Activated CD4-positive, alpha-beta memory T cell treated with anti-CD3 and anti-CD28 coated beads for 36 hours (primary cell): ENCODE measurements at places on chromosomes 6 and 20.

DNA sequence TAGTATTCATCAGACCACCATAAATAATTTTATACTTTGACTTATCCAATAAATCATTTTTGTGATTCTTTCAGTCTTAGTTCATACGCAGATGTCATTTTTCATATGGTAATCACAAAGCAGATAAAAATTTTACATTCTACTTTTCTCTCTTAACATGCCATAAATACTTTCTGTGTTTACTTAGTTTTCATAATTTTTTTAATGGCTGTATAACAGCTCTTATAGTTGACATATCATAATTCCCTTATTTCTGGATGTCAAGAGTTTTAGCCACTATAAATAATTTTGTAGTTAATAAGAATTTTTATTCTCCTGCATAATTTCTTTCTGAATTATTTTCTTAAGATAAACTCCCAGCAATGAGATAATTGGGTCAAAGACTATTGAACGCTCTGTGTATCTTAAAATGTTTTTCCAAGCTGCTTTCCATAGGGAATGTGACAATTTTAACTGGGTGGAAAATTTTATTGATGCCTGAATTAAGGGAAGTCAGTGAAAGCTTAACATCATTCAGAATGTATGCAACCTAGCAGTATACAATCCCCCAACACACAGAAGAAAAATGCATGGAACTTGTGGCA, 702.7 kb downstream of the EPM2A start:
- no peak for DNase-seq

GRCh38 chr6:20808924-20809323, 274.7 kb downstream of the CDKAL1 start:
- no peak for DNase-seq

GRCh38 chr20:35257175-35257909, 20.6 kb downstream of the MMP24OS start:
- DNase-seq, result no peak

DNA sequence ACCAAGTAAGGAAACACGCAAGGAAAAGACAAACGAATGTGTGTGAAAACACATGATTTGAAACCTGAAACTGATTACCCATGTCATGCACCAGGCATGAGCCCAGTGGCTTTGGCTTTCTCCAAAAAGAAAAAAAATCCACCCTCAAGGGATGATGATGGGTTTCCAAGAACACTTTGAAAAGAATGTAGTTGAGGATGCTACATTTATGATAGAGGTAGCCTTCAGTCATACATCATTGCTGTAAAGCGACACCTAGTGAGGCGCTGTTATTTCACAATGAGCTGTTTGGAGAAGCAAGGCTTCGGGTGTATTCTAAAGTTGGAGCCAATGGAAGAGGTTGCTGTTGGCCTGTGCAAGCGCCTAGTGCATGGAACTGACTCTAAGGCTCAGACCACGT, 124.9 kb downstream of the SCML4 start:
- no peak for DNase-seq

DNA sequence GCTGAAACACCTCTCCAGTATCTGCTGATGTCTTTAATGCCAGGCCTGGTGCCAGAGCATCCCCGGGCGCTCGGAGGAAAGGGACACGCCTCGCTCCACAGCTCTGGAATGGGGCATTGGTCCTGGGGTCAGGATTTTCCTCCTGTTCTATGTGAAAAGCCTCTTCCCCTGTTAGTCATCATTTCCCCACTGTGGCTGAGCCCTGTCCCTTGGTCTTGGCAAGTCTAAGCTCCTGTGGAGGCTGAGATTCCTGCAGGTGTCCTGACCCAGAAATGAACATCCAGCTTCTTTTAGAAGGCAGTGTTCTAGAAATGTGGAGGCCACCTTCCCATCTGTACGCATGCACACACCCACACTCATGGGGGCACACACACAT, 19.4 kb downstream of the SYNDIG1 start:
- DNase-seq, result no peak

DNA sequence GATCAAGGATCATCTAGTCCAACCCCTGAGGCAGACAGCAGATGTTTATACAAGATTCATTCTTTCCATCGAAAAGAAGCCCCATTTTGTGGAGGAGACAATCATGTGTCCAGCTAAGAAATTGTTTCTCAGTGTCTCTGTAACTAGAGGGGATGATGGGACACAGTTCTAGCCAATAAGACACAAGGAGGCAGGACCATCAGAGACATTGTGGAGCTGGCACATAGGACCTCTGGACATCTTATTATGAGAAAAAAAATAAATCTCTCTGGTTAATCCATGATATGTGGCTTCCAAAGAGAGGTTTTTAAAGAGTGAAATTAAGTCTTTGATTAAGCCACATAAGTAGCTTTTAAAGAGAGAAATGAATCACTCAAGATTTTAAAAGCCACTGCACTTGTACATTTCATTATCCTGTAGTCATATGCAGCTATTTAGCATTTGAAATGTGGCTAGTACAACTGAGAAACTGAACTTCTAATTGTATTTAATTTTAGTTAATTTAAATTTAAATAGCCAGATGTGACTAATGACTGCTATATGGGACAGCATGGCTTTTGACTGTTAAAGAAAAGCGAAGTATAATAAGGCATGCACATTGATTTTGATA, 176.8 kb downstream of the TASP1 start:
- DNase-seq, result no peak

DNA sequence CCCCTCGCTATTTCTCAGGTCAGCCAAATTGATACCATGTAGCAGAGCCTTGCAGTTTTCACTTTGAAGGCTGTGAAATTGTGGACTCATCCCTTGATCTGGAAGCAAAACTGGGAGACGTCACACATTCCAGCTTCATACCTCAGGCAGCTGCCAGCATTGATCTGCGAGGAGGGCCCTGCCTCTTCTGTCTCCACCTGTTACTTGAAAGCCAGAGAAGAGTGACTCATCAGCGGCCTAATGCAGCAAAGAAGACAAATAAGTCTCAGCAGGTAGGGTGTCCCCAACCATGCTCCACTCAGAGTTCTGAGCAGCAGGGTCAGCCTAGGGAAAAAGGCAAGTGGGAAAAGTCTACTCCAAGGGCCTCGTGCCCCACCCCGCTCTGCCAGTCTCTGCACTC, 69.4 kb upstream of the BMP2 start:
- no peak for DNase-seq

- DNase-seq, result no peak
Observed at GRCh38 chr20:47118206-47118605, 223.6 kb downstream of the EYA2 start.

GRCh38 chr20:22403022-22403631, 181.2 kb downstream of the FOXA2 start:
- no peak for DNase-seq

GRCh38 chr6:164507206-164507940, 802.0 kb downstream of the C6orf118 start:
- DNase-seq, result no peak

DNA sequence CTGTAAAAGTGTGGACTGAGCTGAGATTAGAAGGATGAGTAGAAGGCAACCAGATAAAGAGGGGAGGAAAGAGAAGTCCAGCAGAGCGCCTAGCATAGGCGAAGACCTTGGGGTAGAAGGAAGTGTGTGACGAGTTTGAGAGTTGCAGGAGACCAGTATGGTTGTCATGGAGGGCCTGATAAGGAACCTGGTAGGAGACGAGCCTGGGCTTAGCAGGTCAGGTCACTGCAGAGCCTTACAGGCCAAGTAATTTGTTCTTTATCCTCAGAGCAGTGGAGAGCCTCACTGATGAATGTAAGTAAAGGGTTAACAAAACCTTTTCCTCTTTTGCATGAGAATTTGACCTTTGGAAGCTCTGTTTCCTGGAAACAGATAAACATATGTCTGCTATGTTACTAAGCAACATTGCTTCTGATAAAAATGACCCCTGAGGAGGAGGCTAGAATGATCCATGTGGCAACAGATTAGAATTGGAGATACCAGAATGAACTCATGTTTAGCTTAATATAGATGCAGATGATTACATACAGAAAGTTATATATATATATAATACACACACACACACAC, 2.9 kb upstream of the TMEM74B start:
- no peak for DNase-seq

DNA sequence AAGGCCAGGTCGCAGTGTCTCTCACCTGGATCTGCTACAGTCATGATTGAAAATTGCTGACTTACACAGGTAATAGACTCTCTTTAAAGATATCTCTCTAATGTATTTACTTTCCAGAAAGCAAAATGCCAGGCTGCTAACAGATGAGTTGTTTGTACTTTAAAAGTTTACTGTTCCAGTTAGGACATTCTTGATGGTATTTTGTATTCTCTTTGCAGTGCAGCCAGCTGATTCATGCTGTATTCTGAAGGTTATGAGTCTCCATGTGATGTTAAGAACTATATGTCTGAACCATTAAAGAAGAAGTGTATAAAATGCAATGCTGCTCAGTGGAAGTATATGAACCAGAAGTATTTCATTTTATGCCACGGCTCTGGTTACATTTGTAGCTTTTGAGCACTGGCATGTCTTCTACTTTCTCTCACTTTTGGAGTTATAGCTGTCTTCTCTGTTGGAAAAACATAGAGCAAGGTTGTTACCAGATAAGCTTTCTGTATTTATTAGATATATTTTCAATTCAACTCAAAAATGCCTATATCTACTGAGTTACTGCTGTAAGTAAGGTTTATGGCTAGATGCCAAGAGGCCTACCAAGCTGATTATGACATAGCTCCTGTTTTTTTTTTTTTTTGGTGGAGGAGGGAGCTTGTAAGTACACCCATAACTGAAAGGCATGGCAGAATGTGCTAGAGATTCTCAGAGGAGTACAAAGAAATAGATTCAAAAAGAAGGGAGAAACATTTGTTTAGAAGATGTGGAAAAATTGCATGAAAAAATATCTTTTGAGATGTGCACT, 130.5 kb upstream of the MAN1A1 start:
- DNase-seq, result no peak

- no peak for DNase-seq
Observed at GRCh38 chr20:35007891-35008290, 52.2 kb downstream of the MYH7B start.

GRCh38 chr6:49366539-49366938, 96.5 kb downstream of the MMUT start:
- DNase-seq, result no peak

- peak; percentile 60 for DNase-seq
Observed at GRCh38 chr6:151389618-151390275, 1.6 kb downstream of the ZBTB2 start.
